ENCODE measurements at places on chromosomes 11 and 22. TPM values are rescaled to one million over a fixed set of nuclear protein-coding genes. Genes with fewer than 3 reads are reported as not detected.

DNA sequence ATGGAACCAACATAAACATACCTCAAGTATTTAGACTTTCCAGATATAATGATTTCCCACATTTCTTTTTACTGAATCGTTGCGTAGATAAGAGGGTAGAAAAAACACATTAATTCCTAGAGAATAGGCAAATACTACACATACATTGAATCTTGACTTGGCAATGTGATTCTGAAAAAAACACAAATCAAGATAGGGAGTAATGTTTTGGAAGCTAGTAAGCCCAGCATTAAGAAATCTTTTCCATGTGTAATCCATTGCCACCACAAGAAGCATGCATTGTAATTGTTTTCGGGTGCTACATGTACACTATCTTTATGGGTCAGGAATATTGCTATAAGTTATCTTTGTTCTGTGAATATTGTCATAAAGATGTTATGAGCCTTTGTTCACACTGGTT is 269.8 kb upstream of the PDGFD start:
- peak; percentile 30 for DNase-seq

GRCh38 chr11:11532574-11532973 is 89.2 kb downstream of the GALNT18 start:
- DNase-seq = no peak

GRCh38 chr11:98358551-98358950 is 662.2 kb upstream of the CNTN5 start:
- no peak for DNase-seq

DNA sequence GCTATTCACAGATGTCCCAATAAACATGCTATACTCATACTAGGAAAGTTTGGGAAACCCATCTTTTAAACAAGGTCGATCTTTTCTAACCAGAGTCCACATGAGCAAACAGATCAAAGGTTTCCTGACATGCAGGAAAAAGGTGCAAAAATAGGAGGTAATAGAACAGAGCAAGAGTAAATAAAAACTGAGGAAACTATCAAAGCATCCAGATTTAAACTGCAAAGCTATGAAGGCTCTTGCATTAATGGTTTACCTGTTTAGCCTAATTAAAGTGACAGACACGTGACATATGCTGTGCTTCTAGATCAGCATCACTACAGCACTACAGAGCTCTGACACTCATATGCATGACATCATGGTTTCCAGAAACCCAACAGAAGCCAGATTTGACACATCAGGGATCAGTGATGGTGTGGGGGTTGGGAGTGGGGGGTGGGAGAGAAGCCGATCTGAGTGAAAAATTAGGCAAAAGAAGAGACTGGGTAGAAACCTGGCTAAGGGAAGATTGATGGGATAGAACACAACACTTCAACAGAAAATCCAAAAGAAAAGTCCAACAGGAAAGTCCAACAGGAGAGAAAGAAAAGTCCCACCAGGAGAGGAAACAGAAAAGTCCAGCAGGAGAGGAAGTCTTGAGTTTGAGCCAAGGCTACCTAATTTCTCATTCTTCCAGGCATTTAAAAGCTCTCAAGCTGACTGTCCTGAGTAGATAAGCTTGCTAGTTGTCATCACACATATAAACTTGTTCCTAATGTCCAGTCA is 262.3 kb downstream of the SOX6 start:
- no peak for DNase-seq

GRCh38 chr11:65060913-65061408 is 2.6 kb upstream of the NAALADL1 start:
- DNase-seq = peak; percentile 19

GRCh38 chr11:96464700-96465307 is 75.0 kb downstream of the JRKL start:
- DNase-seq = peak; percentile 84

GRCh38 chr22:43273902-43274484 is 69.2 kb downstream of the SCUBE1 start:
- peak; percentile 65 for DNase-seq

DNA sequence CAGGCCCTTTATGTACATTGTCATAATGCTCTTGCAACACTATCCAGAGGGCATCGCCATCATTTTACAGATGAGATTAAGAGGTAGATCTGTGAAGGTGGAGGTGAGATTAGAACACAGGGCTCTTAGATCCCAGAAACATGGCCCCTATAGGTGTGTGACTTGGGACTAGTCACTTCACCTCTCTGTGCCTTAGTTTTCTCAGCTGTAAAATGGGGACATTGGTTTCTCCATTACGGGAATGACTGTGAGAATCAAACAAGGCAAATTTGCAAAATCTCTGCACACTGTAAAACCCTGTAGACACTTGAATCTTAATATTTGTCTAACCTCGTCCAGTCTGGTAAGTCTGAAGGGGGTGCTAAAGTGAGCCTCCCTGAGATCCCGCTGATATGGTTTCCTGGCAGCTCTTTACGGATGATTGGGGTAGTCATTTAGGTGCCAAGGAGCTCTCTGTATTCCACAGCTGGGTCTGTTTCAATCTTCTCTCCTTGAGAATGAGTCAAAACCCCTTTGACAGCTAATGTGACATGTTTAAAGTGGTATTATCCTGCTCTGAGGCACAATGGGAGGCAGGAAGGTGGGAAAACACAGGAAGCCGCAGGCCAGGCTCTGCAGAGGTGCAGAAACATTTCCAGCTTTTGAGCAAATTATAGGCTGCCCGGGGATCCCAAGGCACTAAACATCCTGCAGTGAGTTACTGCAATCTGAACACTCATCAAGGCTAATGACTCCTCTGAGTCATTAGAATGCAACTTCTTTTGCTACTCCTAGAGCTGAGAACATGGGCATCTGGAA is 140.8 kb downstream of the CCDC81 start:
- DNase-seq = peak; percentile 71

- DNase-seq = no peak
These were observed 234.8 kb downstream of the CADM1 start for GRCh38 chr11:115269191-115269950.

GRCh38 chr11:90774727-90775566 is 552.1 kb upstream of the CHORDC1 start:
- no peak for DNase-seq

DNA sequence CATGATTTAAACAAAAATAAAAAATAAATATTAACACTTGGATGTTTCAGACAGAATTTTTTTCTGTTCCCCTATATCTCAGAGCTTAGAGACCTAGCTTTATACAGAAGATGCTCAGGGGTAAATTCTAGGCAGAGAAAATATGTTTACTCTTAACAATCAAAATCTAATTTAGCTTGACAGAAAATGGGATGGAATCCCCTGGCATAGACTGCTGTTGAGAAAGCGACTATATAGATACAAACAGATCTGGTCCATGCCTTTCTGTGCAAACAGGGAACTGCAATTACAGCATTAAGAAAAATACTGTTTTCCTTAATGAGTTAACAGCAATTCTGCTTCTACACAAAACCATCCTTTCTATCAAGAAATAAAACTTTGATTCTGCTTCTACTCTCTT is 14.6 kb downstream of the SIAE start:
- no peak for DNase-seq

DNA sequence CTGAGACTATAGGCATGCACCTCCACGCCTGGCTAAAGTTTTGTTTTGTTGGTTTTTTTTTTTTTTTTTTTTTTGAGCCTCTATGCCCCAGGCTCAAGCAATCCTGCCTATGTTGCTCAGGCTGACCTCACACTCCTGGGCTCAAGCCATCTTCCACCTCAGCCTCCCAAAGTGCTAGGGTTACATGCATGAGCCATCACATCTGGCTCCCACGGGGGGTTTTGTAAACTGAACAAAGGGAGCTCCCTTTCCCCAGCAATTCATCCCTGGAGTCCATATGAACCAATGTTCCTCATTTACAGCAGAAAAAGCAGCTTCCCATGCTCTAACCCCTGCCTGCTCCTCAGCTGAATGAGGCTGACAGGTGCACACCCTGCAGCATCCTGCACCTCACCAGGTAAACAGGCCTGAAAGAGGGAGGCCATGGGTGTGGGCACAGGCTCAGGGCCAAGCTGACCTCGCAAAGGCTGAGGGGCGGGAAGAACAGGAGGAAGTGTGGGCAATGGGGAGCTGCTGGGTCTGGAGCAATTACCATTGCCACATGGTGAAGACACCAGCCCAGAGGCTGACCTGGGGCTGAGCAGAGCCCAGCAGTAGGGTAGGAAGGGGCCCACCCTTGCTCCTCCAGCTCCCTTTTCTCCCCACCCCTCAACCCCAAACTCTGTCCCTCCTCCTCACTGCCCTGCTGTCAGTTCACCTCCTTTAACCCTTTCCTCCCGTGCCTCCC is 58.2 kb downstream of the RBX1 start:
- peak; percentile 76 for DNase-seq

DNA sequence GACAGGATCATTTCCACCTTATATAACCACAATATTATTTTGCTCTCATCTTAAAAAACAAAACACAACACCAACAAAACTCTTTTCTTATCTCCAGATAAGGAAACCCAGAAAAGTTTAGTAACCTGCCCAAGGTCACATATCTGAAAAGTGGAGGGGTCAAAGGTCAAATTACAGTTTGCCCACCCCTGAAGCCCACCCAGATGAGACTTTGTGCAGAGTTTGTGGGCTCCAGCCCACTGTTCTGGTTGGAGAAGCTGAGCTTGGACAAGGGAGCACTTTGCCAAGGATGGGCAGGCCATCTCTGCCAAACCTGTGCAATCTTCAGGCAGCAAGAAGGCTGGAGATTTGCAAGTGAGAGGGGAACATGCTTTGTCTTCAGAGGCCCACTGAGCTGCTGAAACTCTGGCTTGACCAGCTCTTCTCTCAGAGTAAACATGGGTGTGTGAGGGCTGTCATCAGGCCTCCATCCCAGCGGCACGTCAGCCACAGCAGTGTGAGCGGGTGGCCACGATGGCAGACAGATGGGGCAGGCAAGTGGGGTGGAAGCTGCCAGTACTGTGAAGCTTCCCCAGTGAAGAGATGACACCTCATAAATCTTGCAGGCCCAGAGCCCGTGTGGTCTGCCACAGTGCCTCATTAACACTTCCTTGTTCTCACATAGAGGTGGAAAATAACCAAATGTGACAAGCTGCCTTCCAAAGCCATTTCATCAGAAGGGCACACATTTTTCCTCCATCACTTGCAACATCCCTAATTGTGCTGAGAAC is 111.8 kb downstream of the CCDC81 start:
- no peak for DNase-seq

DNA sequence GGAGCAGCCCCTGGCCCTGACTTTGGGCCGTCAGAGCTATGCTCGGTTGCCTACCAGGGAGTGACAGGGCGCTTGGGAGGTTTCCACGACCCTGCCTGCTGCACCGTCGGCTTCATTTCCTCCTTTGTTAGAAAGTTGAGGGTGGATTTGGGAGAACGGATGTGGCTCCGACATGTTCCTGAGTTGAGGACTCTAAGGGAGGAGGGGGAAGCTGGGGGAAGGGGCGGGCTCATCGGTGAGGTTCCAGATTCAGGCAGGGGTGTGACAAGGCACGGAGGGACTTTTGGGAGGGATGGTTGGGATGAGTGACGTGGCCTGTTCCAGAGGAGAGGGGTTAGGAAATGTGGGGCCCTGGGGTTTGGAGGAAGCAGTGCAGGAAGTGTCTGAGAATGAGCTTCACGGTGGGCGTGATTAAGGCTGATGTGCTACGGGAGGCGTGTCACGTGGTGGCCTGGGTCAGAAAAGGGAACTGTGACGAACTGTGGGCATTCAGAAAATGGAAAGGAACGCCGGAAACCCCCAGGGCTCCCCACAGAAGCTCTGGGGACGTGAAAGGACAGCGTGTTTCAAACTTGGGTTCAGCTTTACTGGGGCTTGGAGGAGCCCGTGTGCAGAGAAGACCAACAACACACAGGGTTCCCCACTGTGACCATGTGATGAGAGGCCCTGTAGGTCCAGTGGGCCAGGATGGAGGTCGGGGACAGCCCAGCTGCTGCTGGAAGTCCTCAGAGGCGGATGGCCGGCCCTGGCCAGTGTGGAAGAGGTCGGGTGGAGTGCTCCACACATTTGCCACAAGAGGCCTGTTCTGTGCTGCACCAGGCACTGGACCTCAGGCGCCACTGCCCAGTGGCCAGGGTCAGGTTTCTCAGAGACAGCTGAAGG is 2.8 kb downstream of the PARVB start:
- DNase-seq = no peak

- DNase-seq = peak; percentile 22
These were observed 13.9 kb upstream of the ADSL start for GRCh38 chr22:40332319-40332781.

DNA sequence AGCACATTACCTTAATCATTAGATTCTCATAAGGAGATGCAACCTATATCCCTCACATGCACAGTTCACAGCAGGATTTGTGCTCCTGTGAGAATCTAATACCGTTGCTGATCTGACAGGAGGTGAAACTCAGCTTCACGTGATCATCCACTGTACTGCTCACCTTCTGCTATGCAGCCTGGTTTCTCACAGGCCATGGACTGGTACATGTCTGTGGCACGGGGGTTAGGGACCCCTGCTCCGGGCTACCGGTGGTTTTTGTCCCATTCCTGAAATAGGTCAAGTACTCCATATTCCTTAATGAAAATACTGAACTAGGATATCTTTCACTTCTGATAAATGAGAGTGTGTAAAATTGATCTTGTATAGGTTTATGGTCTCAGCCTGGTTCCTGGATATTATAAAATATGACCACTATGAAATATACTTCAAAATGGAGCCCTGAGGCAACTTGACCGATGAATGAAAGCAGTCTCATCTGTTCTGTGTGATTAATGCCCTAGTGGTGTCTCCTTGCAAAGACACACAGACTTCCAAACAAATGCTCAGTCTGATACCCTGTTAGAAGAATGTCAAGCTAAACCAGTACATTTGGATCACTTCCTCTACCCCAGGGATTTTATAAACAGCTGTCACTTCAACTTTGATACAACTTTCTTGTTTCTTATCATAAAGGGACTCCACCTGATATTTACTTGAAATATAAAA is 492.9 kb upstream of the ANO3 start:
- no peak for DNase-seq

- peak; percentile 99 for DNase-seq
These were observed 57.2 kb upstream of the PRDM11 start for GRCh38 chr11:45089251-45089650.

DNA sequence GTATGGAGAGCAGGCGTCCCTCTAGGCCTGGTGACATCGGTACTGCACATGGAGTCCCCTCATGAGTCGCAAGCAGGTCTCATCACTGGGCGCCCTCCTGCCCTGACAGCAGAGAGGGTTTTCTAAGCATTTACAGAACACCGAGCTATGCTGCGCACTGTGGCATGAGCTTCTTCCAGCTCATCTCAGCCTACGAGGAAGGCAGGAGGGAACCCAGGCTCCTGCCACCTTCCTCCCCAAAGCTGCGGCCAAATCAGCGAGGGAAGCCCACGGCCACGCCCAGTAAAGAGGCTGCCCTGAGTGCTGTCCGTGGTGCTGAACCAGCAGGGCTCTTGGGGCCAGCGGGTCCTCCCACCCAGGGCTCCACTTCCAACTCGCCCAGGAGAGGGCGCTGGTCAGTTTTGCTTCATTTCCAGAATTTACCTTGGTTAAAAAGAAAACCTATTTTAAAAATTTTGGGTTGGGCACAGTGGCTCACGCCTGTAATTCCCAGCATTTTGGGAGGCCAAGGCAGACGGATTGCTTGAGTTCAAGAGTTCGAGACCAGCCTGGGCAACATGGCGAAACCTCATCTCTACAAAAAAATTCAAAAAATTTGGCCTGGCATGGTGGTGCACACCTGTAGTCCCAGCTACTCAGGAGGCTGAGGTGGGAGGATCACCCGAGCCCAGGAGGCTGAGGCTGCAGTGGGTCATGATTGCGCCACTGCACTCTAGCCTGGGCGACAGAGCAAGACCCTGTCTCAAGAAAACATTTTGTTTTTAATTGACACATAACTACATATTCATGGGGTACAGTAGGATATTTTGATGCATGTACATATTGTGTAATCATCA is 34.2 kb downstream of the PHF21B start:
- peak; percentile 83 for DNase-seq

- DNase-seq = no peak
These were observed 81.4 kb downstream of the WNT7B start for GRCh38 chr22:45895436-45896152.

TMA7B gene
- not detected for total RNA-seq

P2RX6 gene
- 5.9 TPM for total RNA-seq

ZNF214 gene
- total RNA-seq = 2.9 TPM

KRTAP5-1 gene
- not detected for total RNA-seq
